ENCODE measurements at places on chromosomes 6 and 20.

DNA sequence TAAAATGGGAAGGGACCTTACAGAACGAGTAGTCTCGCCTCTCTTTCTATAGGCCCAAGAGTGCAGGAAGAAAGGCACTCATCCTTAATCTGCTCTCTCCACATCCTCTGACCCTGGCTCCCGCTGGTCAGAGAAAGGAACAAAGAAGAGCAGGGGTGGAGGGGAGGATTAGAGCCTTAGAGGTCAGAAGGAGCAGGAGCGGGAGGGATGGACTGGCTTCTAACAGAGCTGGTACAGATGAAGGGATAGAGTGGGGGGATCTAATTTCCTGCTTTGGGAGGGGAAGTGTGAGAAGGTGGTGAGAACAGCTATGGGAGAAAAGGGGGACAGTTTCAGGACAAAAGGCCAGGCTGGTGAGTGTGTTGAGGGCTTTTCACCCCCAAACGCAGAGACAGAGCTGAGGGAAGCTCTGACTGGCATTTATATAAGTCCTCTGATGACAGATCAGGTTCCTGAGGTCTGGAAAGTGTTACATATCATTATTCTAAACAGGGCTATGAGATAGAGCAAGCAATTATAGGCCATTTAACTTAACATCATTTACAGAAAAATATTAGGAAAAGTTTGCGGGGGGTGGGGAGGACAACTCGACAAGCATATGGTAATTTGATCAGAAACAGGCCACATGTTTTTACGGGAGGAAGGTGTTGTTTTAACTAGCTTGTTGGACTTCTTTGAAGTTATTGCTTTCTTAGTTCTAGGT is 111.1 kb downstream of the FOXC1 start:
- DNase-seq = no peak

DNA sequence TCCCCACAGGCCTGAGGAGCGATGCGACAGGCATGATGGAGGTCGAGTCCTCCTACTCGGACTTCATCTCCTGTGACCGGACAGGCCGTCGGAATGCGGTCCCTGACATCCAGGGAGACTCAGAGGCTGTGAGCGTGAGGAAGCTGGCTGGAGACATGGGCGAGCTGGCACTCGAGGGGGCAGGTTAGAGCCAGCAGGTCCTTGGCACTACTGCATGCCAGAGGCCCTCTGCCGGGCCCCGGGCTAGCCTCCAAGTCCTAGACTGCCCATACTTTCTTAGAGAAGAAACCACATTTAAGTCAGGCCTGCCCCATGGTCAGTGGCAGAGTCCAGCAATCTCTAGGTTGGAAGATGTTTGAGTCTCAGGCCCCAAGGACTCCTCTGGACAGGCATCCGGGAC is 32.1 kb downstream of the PKIG start:
- DNase-seq = no peak

- no peak for DNase-seq
Measured at GRCh38 chr6:53691667-53692133, 26.1 kb upstream of the KLHL31 start.

- no peak for DNase-seq
Measured at GRCh38 chr20:25317351-25318075, 69.6 kb downstream of the PYGB start.

- no peak for DNase-seq
Measured at GRCh38 chr6:169847901-169848311, 96.5 kb downstream of the ERMARD start.

DNA sequence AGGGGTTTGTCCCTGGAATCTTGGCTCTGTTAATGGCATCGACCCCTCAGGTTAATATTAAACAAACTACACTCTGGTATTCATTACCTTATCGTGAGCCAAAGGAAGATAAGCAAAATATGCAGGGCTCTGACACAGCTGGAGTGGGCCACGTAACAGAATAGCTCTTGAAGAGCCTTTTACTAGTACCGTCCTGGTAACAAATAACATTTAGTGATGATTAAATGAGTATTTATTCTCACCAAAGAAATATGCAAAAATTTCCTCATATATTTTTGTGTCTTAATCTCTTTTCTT is 20.1 kb upstream of the UTRN start:
- no peak for DNase-seq

DNA sequence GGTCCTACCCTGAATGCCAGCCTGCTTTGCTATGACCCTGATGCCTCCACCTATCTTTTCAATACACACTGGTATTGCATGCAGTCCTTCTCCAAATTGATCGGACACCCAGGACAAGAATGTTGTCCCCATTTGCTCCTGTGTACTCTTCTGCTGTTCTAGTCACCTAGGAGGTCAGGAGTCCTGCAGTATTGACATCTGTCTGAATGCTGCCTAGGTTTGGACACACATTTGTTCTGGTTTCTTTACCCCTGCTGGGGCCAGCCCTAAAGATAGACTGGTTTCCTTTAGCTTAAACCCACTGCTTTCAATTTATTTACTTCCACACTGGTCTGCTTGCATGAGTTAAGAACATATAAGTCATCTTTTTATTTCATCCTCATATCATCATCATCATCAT is 167.0 kb upstream of the CCN2 start:
- no peak for DNase-seq

DNA sequence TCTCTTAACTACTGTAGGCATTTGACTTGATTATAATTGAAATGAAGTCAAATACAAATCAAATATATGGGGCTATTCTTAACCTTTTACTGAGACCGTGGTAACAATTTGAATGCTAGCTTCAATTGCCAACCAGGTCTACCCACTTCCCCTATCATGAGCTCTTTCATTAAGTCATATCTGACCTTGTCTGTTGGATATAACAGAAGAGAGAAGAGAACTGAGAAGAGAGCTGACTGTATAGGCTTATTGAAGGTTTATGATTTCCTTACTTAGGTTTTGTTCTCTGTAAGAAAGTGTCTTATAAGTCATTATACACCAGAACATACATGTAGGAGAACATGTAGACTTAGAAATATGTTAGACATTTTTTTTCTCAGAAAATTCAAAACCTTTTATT is 549.4 kb downstream of the COL12A1 start:
- DNase-seq = no peak

DNA sequence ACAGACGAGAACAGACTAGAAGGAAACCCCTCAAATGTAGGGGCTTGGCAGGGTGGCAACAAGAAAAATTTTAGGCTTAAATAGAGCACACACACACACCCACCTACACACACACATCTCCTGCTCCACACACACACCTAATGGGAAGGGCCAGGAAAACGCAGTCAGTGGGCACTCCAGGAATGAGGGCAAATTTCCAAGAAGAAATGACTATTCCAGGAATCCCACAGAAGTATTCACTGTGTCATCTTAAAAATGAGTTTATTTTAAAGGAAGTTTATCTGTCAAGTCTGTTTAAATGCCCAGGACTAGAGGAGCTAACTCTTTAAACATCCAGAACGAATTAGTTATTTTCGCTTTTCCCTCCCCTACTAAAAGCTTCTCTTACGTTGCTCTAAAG is 13.0 kb downstream of the ALDH8A1 start:
- no peak for DNase-seq

DNA sequence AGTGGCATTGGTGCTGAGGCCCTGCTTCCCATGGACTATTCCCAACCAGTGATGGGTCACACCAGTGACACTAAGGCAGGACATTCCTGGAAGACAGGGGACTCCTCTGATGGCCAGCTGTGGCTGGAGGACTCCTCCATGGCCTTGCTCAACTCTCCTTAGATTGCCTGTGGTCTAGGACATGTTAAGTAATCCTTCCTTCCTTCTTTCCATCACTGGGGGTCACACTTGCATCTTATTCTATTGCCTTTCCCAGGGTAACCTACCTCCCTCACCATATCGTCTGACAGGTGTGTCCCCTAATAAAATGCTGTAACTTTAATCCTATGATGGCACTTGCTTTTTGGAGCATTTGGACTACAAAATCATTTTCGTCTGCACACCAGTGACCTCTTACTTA is 24.5 kb upstream of the HLA-A start:
- DNase-seq = no peak

DNA sequence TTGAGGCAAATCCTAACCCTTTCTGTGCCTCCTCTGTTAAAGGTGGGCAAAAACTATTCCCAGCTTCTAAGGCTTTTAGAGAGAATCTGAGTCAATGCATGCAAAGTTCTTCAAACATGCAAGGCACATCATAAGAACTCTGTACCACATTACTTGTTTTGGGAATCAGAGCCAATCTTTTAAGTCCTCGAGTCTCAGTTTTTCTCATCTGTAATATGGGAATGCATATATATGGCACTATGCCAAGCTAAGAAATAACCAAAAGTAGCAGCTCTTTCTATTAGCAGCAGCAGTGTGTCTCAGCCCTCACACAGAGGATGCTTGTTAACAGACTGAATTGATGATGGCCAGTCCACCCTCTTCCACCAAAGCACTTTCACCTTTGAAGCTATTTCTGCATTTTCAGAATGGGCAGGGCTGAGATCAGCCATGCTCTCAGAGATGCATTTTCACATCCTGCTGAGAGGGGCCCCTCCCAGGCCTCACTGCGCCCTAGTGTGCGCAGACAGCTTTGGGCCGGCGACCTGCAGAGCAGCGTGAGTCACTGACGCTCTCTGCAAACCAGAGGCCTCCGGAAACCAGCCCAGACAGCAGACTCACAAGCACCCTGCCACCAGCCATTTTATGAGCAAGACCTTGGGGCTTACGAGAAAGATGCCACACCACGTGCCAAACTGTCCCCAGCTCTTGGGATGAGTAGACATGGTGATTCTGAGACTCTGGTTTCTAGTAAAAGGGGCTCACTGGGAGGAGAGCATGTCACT is 138.0 kb downstream of the NFATC2 start:
- peak; percentile 70 for DNase-seq

GRCh38 chr6:8780653-8781052 is 345.3 kb upstream of the SLC35B3 start:
- DNase-seq = no peak

GRCh38 chr6:41625442-41625841 is 12.8 kb upstream of the MDFI start:
- DNase-seq = no peak

DNA sequence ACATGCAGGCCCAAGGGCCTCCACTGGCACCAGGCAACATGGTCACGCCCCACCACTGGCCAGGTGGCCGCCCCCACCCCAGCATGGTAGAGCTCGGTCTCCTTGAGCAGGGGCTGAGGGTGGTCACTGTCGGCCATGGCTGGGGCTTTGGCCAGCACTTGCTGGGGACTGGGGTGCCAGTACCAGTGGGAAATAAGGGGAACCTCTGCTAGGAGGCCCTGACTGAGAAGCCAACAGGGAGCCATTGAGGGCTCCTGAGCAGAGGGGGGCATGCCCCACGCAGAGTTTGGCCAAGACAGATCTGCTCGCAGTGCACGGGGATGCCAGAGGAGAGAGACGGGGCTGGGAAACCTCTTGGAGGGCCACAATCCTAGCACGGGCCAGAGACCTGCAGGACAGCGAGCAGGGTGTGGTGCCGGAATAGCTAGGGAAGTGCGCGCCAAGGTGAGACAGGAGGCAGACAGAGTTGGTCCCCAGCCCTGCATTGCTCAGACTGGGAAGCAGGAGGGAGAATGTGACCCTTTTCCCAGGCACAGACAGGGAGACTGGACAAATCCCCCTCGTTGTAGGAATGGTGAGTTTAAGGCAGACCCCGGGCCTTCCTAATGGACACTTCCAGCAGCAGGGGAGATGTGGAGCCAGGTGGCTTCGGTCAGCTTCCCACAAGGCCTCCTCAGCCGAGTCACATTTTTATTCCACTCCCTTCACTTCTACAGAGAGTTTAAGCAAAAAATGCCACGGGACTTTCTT is 179.0 kb upstream of the CST7 start:
- no peak for DNase-seq

Measured in stimulated activated CD8-positive, alpha-beta memory T cell treated with anti-CD3 and anti-CD28 coated beads, Interleukin-4, amount 100 ng/mL, for 1 hour (primary cell).